Neural progenitor cell (in vitro differentiated cells): ENCODE measurements at places on chromosomes 3 and 15.
A peak's percentile ranks its signal among the peaks of the same experiment; 100 is the strongest.

DNA sequence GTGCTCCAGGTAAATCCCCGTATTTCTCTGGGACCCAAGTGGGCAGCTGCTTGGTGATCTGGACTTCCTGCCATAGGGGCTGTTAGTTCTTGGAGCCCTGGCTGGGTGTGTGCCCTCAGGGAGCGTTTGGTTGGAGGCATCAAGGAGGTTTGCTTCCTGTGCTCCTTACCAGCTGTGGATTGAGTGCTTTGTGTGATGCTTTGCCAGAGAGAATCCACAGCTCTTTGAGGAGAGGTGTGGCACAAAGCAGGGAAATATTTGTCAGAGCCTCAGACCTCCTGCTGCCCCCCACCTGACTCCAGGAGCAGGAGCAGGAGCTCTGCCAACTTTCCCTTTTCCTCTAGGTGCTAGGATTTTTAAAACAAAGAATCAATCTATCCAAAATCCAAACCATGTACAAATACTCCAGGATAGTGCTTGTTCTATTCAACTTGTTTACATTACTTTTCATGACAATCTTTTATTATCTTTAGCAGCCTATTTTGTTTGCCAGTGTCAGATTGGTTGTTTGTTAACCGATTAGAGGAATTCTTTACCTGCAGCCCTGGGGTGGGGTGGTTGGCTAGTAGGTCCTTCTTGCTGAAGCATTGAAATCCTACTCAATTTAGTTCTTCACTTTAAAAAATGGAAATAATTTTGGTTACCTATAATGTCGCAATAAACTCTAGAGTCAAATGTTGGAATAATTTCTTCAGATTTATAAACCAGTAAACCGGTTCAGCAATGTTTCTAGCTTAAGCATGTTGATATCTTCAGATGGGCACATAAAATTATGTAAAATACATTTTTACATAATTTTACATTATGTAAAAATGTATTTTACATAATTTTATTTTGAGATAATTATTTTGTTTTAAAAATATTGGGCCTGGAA, 2.5 kb downstream of the CTDSPL start:
- H3K4me3 ChIP-seq = no peak overlapping the region
- H3K4me1 ChIP-seq = peaks cover 13% of the 10 kb centered on the region
- no peaks in the 10 kb centered on the region for H3K36me3 ChIP-seq
- H3K27ac ChIP-seq = no peak overlapping the region

DNA sequence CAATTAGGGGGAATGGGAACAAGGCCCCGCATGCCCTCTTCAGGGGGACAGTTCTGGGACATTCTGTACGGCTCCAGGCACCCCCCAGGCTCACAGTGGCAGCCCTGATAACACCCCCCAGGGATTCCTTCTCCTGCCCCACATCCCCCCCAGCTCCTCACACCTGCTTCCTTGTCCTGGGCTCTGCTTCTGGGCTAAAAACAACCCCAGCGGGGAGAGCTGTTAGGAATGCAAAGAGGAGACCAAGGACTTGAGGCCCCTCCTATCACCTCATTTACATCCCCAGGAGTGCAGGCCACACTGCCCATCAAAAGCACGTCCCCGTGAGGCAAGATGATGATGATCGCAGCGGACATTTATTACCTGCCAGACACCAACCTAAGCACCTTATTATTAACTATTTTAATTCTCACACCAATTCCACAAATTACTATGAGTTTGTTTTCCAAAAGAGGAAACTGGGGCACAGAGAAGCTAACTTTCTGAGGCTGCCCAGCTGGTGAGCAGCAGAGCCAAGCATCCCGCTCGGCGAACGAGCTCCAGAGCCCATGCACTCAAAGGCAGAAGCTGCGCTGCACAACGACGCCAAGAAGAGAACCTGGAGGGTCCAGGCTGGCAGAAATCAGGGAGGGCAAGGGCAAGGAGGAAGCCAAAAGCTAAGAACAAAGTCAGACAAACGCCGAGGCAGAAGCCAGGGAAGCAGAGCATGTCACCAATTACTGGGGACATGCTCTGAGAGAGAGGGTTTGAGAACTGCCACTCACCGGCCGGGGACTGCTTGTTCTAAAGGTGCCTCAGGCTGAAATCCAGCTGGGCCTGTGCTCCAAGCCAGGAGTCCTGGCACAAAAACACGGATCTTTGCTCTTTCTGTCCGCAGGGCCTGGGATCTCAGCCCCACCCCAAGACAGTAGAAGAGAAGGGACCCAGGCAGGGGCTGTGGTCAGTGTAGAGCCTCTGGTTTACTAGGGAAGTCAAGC, 76.2 kb upstream of the NSMCE3 start:
- peaks cover 41% of the 10 kb centered on the region for H3K4me1 ChIP-seq
- H3K36me3 ChIP-seq = no peaks in the 10 kb centered on the region
- no peaks in the 10 kb centered on the region for H3K27me3 ChIP-seq

DNA sequence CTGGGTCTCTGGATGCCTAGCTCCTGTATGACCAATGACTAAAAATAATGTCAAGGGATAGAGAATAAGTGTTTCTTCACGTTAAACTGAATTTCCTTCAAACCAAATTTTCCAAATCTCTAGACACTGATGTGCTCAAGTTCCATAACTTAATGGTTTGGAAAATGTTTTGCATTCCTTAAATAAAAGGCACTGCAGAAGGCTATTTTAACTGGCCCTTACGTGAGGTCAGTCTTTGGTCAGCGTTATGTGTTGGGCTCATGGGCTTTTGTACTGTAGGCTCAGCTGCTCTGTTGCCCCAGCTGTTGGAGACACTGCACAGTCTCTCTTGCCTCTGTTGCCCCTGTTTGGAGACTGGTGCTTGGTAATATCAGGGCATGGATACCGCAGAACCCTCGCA, 188.5 kb downstream of the TPRG1 start:
- no peaks in the 10 kb centered on the region for H3K27me3 ChIP-seq
- no peak overlapping the region for H3K27ac ChIP-seq

- no peak for DNase-seq
- H3K36me3 ChIP-seq = no peaks in the 10 kb centered on the region
- no peak overlapping the region for H3K4me3 ChIP-seq
- H3K27me3 ChIP-seq = no peaks in the 10 kb centered on the region
- no peak overlapping the region for H3K27ac ChIP-seq
These were observed 123.3 kb downstream of the NFKBIZ start for GRCh38 chr3:101972430-101973162.

DNA sequence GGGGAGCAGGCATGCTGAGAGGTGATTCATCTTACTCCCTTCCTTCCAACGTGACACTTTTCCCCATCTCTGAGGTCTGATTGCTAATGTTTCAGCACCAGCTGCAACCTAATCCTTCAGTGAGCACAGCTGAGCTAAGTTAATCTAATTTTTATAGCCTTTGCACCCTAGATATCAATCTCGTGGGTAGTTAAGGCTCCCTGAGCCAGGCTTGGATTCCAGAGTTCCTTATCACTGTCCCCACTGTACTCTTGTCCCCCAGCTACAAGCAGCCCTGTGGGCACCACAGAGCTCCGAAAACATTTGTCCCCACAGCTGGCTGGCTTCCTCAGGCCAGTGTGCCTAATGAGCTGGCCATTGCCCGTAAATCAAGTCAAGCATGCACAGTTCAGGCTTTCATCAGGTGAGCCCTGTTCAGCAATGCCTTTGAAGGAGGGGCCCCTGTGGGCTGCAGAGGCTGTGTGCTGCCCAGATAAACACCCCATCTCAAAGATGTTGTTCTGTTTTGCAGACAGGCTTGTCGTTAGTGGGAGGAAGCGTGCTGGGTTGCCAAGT, 376.9 kb upstream of the RASGRP1 start:
- H3K27ac ChIP-seq = no peak overlapping the region
- H3K36me3 ChIP-seq = no peaks in the 10 kb centered on the region
- peak; percentile 29 for DNase-seq
- peaks cover 18% of the 10 kb centered on the region for H3K4me1 ChIP-seq

DNA sequence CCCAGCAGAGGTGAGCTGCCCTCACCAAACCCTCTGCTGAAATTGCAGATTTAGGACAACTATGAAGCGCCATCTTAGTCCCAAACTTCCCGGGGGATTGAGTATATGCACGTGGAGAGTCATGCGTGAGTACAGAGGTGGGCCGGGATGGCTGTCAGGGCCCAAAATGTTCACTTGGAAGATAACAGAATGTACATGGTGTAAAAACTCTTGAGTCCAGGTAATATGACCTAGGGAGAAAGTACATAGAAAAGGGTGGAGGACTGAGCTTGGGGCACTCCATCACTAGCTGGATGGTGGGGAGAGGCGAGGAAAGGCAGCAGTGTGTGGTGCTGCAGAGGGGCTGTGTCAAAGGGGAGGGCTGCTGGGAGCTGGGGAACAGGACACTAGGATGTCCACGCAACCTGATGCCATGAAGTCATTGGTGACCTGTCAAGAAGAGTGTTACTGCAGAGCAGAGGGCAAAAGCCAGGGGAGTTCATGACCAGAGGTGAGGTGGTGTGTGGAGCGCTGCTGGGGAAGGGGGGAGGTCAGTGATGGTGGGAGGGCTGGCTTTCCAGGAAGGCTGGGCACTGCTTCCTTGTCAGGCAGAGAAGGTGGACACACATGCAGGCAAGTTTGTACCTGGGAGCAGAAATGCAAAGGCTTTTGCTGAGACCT, 236.2 kb upstream of the LYSMD4 start:
- no peak for DNase-seq
- no peak overlapping the region for H3K4me3 ChIP-seq
- H3K27me3 ChIP-seq = no peaks in the 10 kb centered on the region
- no peaks in the 10 kb centered on the region for H3K36me3 ChIP-seq

- H3K4me3 ChIP-seq = no peak overlapping the region
- H3K4me1 ChIP-seq = no peaks in the 10 kb centered on the region
- H3K27me3 ChIP-seq = no peaks in the 10 kb centered on the region
These were observed 17.0 kb upstream of the AVEN start for GRCh38 chr15:34055868-34056595.

DNA sequence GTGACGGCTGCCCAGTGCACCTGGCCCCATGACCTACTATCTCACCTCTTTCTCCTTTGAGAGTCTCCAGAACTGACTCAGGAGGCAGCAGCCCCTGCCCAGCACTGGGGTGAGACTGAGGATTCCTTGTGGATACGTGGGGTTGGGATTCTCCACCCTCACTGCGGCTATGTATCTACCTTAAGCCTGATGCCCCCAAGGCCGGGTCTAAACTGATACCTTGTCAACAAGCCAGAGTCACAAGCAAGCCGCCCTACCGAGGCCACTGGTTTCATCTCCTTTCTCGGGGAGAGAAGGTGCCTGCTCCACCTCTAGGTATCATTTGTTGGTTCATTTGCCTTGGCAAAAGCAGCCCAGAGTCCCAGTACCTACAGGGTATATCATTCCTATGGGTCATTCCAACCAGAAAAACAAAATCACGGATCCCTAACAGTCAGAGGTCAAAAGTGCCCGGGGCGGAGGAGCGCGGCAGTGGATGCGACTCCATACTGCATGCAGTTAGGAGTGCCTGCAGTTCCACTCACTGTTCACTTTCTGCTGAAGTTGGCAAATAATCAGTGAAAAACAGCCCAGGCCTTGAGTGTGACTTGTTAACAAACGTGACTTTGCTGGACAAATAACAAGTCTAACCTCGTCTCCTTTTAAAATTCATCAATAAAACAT, 47.5 kb downstream of the ABTB1 start:
- no peaks in the 10 kb centered on the region for H3K36me3 ChIP-seq
- H3K4me3 ChIP-seq = no peak overlapping the region
- H3K4me1 ChIP-seq = peaks cover 20% of the 10 kb centered on the region
- no peak overlapping the region for H3K27ac ChIP-seq
- no peaks in the 10 kb centered on the region for H3K27me3 ChIP-seq
- DNase-seq = no peak

DNA sequence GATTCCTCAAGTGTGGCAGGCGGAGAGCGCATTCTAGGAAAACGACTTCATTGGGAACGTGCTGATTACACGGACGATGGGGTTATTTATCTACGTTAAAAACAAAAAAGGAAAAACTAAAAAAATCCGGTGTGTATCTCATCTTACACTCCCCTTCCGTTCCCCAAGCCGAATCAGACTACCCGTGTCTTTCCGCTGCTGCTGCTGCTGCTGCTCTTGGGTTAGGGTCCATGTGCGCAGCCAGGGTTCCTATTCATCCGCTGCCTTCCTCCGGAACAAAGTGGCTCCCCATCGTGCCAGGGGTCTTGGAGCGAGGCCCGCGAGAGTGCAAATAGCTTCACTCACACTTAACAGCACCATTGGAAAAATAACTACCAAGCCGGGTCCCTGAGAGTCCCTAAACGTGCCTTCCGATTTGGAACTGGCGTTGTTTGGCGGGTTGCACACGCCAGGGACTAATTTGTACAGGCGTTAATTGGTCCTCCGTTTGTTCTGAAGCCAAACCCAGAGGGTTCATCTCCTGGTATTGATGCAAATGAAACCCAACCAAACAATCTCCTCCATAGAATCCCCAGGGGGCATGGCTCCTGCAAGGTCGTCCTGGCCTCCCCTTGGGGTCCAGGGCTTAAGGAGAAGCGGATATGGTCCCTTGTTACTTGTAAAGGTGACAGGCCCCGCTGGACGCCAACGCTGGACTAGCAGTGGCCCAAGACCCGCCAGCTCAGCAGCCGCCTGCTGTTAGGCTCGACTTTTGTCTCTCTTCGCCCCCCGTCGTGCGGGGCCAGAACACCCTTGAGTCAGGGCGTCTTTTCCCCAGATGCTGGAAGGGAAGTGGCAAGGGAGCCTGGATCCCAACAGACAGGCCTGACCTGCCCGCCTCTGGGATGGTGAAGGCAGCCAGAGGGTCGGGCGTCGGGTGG, 11.0 kb upstream of the ONECUT1 start:
- peaks cover 100% of the 10 kb centered on the region for H3K27me3 ChIP-seq
- no peak overlapping the region for H3K27ac ChIP-seq
- no peaks in the 10 kb centered on the region for H3K36me3 ChIP-seq
- no peak overlapping the region for H3K4me3 ChIP-seq

- no peaks in the 10 kb centered on the region for H3K36me3 ChIP-seq
- no peaks in the 10 kb centered on the region for H3K4me1 ChIP-seq
- H3K27me3 ChIP-seq = peaks cover 35% of the 10 kb centered on the region
- H3K4me3 ChIP-seq = no peak overlapping the region
- no peak overlapping the region for H3K27ac ChIP-seq
- no peak for DNase-seq
These were observed 3.8 kb downstream of the DNAJB8 start for GRCh38 chr3:128462931-128463330.

DNA sequence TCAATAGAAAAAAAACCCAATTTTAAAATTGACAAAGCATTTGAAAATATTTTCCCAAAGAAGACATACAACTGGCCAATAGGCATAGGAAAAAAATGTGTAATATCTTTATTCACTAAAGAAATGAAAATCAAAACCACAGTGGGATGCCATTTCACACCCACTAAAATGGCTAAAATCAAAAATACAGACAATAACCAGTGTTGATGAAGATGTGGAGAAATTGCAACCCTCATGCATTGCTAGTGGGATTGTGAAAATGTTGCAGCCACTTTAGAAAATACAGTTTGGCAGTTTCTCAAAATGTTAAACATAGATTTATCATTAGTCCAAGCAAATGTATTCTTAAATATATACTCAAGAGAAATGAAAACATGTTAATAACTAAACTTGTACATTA, 315.1 kb upstream of the GPR149 start:
- no peaks in the 10 kb centered on the region for H3K4me1 ChIP-seq
- H3K4me3 ChIP-seq = no peak overlapping the region
- H3K27me3 ChIP-seq = no peaks in the 10 kb centered on the region
- H3K36me3 ChIP-seq = no peaks in the 10 kb centered on the region
